ENCODE measurements at places on chromosomes 6 and 20.

DNA sequence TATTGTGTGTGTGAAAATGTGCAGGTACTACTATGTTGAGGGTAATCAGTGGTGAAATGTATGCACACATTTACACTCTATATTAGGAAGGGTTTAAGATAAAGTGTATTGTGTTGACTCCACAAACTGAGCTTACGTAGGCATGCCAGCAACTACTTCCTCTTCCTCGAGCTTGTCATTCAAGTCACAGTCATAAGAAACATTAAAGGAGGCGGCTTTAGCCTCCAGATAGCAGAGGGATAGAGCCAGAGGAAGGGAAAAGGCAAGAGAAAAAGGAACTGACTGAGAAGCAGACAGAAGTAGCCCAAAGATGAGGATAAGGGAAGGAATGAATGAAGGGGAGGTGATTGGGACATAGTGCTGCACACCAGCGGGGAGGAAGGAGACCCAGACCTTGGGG, 55.2 kb downstream of the SMLR1 start:
- no peak for DNase-seq

- no peak for DNase-seq
Measured at GRCh38 chr6:43296780-43297497, 1.1 kb upstream of the SLC22A7 start.

DNA sequence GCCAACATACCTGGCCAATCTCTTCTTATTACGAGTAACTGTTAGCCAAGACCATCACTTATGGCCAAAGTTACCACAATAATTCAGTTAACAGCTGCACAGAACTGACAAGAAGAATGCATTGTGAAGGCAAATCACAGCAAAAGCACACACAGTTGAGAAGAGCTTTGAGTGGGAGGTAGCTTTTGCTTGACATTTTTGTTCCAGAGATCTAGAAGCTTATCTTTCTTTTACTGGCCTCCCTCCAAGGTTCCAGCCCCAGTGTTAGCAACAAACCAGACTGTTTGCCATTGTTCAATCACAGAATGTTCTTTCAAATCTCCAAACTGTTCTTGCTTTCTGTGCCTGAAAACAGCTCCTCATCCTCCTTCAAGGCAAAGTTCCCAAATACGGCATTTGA, 35.9 kb upstream of the IRAK1BP1 start:
- peak; percentile 53 for DNase-seq

DNA sequence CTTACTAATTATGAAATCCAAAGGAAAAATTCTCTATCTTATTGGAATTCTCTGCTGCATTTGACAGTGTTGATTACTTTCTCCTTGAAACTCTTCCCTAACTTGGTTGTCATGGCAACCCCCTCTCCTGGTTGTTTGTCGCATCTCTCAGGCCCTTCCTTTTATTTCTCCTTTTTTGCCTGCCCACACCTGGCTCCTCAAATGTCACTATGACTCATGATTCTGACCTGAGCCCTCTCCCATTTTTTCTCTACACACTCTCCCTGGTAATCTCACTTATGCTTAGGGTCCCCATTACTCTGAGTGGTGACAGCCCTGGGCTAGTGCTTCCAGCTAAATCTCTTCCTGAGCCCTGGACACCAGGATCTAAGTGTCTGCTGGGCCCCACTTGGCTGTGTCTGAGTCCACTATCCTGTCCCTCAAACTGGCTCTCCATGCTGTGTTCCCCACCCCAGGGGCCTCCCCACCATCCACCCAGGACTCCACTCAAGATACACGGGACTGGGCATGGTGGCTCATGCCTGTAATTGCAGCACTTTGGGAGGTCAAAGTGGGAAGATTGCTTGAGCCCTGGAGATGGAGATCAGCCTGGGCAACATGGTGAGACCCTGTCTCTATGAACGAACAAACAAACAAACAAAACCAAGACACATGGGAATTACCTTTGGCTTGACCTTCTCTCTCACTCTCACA, 16.5 kb upstream of the NNAT start:
- DNase-seq: no peak

GRCh38 chr6:13538084-13538483, 36.3 kb upstream of the SIRT5 start:
- peak; percentile 61 for DNase-seq

DNA sequence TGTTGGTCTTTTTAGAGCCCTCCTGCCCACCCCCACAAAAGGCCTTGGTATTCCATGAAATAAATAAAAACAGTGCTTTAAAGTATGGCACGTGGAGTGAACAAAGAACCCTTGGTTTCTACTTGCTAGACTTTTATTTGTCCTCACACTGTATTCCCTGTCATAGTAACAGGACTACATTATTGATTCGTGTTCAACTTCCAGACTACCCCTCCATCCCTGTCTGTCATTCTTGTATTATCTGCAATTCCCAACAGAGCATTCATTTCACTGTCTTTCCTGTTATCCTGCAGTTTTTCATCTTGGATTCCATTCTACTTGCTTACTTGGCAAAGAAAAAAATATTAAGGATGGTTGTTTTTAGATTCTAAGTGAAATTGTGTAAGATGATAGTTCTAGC, 307.4 kb upstream of the CNR1 start:
- no peak for DNase-seq

DNA sequence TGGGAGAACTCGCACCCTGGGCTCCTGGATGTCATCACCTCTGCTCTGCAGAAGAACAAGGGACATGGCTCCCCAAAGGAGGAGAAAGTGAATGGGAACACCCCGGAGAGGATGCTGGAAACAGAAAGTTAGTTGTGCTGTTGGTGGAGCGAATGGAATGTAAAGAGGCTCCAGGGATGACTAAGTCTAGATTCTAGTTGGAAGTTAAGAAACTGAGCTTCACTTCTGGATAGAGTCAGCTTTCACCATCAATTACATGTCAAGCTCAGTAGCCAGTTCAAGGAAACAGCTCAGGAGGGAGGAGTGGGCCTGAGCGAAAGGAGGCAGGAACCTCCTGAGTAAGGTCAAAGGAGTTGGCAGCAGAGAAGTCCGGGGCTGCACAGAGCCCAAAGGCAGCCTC, 132.1 kb upstream of the ARID1B start:
- DNase-seq: no peak

- DNase-seq: no peak
Measured at GRCh38 chr6:95596021-95596420, 18.7 kb downstream of the MANEA start.

GRCh38 chr6:15907914-15908518, 220.9 kb upstream of the MYLIP start:
- DNase-seq: no peak

DNA sequence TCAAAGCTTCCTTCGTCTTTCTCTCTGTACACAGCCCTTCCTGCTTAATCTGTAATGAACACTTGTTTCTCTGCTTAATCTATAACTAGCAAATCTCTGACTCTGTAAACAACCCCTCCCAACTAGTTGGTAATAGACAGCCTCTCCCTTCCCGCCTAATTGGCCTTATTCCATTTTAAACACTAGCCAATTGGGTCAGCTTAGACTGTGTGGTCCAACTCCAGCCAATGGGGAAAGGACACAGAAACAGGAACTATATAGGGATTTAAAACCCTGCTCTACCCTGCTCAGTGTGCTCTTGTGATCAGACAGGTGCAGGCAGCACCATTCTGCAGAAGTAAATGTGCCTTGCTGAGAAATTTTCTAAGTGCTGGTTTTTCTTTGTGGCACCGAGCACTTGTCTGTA, 18.5 kb downstream of the CHD6 start:
- no peak for DNase-seq

GRCh38 chr20:51322164-51322707, 220.3 kb downstream of the NFATC2 start:
- DNase-seq: no peak

DNA sequence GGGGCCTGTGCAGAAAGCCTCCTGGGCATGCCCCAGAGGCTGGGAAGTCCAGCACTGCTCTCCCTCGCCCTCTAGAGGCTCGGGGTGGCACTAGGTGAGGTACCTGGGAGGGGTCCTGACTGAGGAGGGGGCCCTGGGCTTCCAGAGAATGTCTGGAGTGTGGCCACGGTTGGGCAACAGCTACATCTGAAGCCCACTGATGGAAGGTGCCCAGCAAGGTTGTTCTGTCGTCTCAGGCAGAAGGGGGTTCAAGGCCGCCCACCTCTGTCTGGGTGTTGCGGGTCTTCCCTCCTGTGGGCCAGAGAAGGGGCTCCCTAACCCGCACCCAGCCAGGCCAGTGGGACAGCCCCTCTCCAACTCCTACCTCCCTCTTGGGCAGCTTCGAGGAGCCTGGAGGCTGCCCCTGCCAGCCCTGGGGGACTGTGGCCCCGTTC, 11.4 kb upstream of the VEGFA start:
- no peak for DNase-seq

GRCh38 chr6:11975353-11975977, 36.6 kb upstream of the HIVEP1 start:
- peak; percentile 89 for DNase-seq

GRCh38 chr6:42279144-42279781, 61.6 kb upstream of the MRPS10 start:
- peak; percentile 93 for DNase-seq

GRCh38 chr6:169575365-169575764, 126.5 kb downstream of the WDR27 start:
- no peak for DNase-seq

DNA sequence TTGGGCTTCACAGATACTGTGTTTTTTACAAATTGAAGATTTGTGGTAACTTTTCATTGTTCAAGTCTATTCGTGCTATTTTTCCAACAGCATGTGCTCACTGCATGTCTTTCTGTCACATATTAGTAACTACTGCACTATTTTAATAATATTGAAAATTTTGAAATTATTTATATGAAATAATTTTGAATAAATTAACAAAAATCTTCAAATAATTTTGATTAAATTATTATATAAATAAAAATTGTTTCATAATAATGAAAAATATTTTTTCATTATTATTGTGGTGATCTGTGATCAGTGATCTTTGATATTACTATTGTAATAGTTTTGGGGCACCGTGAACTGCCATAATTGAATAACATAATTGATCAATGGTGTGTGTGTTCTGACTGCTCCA, 204.1 kb downstream of the OGFRL1 start:
- DNase-seq: no peak

GRCh38 chr20:14000917-14001316, 5.6 kb downstream of the MACROD2 start:
- DNase-seq: no peak

GRCh38 chr6:13517116-13517515, 29.7 kb upstream of the GFOD1 start:
- DNase-seq: no peak

DNA sequence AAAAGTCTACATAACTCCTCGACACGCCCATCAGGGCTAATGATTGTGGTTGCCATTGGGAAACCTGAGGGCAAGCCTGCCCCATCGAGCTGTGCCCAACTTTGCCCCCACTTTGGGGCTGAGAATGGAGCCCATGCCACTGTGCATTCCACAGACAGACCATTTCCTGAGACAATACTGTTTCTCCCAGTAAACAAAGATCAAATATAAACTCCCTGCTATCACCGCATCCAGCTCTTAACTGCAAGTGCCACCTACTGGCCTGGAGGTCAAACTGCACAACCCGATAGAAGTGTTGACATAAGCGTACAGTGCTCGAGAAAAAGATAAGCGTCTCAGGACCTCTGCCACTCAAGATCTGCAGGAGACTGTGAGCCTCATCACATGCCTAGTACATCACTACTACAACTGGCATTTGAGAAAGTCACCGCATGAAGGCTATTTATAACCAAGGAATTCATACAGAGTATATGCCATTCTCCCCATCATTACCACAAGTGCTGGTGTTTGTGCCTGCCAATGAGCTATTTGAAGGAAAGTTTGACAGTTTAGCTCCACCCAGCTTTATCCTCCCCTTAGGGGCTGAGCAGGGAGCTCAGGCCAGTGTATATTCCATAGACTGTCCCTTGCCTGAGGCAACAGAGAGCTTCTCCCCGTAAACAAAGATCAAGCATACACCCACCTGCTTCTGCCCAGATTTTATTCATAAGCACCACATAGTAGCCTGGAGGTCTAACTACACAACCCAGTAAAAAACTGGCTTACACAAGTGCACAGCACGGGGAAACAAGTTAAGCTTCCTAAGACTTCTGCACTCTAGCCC, 4.5 kb upstream of the DEFB126 start:
- DNase-seq: peak; percentile 38

GRCh38 chr6:149431905-149432775, 32.1 kb downstream of the SUMO4 start:
- peak; percentile 92 for DNase-seq

- peak; percentile 92 for DNase-seq
Measured at GRCh38 chr20:37192137-37192854, 12.9 kb upstream of the MROH8 start.

DNA sequence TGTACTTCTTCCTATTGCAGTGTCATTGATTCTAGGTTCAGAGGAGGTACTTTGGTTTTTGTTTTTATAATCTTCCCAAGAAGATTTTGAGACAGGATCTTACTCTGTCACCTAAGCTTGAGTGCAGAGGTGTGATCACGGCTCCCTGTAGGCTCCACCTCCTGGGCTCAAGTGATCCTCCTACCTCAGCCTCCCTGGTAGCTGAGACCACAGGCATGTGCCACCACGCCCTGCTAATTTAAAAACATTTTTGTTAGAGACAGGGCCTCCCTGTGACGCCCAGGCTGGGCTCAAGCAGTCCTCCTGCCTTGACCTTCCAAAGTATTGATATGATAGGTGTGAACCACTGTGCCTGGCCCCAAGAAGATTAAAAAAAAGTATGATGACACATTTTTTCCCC, 3.4 kb upstream of the SLC17A5 start:
- peak; percentile 24 for DNase-seq

GRCh38 chr6:36599791-36600209, 5.6 kb downstream of the SRSF3 start:
- DNase-seq: peak; percentile 66

- no peak for DNase-seq
Measured at GRCh38 chr6:9503111-9503761, 911.6 kb downstream of the TFAP2A start.

DNA sequence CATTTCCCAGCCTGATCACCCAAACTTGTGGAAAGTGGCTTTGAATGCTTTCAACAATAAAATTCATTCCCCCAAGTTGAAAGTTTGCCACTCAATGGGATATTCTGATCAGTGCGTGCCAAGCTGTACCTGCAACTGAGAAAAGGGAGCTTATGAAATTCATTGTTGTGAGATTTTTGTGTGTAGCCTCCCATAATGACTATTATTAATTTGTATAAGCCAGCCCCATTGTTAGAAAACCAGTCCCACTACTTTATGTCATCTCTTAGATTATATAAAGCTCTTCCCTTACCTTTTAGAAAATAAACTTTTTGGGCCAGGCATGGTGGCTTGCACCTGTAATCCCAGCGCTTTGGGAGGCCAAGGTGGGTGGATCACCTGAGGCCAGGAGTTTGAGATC, 15.9 kb downstream of the IL20RA start:
- DNase-seq: no peak

DNA sequence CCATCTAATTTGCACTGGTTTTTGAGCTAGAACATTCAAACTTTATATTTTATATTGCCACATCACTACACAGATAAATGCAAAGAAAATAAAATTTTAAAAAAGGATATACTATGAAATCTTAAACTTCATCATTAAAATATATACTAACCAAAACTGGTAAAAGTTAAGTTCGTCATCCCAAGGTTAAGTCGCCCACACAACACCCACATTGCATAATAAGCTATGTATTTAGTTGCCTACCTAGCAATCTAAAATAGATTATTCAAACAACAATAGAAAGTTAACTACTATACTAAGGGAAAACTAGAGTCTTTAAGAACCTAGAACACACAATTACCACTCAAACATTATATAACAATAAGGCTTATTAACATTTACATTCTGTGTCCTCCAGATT, 24.5 kb downstream of the PDE10A start:
- DNase-seq: no peak

All from myocyte (in vitro differentiated cells).